ENCODE measurements at places on chromosomes 4 and X.

DNA sequence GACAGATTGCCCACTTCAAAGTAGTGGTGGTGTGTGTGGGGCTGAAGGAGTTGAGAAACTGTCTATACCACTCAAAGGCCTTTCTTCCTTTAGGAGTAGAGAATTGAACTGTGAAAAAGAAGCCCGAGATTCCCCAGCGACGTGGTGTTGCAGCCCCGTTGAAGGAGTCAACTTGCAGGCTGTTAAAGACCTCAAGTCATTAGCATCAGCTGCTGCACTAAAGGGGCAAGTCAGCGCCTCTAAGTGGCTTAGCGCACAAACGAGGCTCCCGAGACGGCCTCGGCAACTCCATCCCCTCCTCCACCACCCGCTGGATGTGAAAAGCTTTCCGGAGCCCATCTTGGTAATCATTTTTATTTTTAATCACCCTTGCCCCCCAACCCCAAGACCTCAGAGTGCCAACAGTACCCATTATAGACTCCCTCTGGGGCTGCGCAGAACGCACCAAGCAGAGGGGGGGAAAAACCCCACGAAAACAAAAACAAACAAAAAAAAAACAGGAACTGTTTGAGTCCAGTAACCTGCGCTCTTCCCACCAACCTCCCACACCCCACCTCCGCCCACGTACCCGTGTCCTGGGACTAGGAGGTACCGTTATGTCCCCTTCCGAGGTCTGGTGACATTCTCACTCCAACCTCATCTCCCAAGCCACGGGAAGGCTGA is 913 bp upstream of the PRDM8 start:
- no peak for DNase-seq

GRCh38 chrX:102976793-102977495 is 39.9 kb downstream of the RAB40AL start:
- no peak for DNase-seq

GRCh38 chrX:44747969-44748368 is 95.9 kb upstream of the DUSP21 start:
- no peak for DNase-seq

GRCh38 chr4:165433529-165433928 is 54.7 kb downstream of the CPE start:
- DNase-seq: no peak

GRCh38 chr4:159104694-159105414 is 2.0 kb downstream of the RAPGEF2 start:
- no peak for DNase-seq

DNA sequence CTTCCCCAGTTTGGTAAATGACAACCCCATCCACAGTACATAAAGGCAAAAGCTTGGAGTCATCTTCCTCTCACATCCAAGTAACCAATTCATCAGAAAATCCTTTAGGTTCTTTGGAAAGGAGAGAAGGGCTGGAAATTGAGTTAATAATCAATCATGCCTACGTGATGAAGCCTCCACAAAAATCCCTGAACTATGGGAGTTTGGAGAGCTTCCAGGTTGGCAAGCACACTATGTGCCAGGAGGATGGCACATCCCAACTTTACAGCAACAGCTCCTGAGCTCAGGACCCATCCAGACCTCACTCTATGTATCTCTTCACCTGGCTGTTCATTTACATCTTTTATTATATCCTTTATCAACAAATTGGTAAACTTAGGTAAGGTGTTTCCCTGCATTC is 98.9 kb downstream of the IQCM start:
- no peak for DNase-seq

DNA sequence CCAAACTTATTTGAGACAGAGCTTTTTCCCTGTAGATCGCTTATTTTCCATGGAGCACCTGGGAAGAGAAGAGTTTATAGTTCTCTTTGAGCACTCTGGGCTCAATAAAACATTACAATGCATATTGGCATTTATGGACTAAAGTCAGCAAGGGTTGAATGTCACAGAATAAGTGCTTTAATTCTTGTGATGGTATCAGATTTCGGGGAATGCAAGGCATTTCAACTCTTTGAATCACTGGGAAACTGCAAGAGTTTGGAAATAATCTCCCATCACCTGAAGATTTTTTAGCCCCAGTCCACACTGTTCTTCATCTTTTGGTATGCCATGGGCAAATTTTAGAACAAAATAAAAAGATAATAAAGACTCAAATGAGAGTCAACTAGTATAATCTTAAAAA is 111.5 kb upstream of the WDFY3 start:
- no peak for DNase-seq

DNA sequence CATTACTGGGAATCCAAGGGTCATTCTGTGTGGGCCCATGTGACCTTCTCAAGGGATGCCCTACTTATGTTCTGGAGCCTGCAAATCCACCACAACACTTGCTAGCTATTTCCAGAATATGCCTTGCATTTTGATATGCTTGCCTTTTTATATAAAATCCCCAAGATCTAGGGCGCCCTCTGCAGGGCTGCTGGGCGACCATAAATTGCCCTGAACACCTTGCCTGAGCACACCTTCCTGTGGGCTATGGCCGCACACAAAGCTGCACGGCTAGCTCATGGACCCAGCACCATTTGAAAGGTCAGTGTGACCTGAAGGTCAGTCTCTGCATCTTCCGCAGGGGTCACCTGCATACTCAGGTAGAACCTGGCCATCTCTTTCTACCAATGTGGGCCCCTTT is 311.7 kb downstream of the NLGN4X start:
- no peak for DNase-seq

DNA sequence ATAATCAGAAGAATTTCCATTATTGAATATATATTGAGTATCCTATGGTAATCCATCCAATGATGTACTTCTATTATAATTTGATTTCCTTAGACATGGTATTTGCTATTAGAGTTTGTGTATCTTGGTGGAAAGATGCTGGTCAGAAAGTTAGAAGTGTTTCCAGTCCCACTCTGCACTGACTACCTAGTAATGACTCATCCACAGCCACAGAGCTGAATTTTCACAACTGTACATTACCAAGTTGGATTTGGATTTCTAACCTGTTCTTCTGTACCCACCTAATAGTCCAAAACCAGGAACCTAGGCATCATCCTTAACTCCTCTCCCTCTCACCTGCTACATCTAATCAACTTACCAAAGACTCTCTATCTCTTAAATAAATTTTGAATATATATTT is 145.4 kb downstream of the REELD1 start:
- no peak for DNase-seq

DNA sequence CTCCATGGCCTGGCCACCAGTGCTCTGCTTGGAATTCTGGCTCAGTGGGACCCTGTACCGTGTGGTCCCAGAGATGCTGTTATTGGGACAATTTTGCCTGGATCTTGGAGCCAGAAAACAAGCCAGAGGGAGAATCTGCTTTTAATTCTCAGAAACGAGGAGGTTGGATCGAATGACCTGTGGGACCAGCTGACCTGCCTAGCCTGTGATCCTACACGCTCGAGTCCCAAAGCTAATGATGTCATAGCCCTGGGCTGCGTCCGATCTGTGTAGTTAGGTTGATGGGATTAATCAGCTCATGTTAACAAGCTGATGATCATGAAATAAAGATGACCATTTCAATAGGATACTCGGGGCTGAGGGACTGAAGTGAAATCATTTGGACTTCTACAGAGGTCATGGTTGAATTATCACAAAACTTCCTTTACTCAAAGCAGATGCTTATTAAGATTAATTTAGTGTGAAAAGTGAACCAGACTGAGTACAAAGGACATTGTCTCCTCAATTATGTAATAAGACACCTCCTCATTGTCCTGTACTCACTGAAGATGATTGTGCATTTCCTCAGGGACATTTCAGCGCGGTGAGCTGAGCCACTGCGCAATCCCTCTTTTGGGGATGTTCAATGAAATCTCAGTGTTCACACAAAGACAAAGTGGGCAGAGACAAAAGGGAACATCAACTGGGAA is 51.9 kb upstream of the STX18 start:
- no peak for DNase-seq

DNA sequence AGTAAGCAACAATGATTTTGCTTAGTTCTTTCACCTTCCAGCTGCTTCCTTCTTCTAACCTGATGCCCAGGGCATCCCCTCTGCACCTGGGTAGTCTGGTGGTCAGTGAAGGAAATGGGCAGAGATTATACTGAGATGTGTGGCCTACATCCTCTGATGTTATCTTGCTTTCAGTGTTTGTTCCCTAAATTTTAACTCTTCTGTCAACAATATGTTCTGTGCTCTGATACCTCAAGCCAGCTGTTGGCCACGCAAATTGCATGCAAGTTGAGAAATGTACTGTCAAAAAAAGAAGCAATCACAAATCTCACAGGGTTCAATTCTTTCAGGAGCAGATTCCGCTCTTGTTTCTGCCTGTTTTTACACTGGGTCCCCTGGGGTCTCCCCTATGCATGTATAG is 73.8 kb downstream of the FBXW7 start:
- DNase-seq: no peak

DNA sequence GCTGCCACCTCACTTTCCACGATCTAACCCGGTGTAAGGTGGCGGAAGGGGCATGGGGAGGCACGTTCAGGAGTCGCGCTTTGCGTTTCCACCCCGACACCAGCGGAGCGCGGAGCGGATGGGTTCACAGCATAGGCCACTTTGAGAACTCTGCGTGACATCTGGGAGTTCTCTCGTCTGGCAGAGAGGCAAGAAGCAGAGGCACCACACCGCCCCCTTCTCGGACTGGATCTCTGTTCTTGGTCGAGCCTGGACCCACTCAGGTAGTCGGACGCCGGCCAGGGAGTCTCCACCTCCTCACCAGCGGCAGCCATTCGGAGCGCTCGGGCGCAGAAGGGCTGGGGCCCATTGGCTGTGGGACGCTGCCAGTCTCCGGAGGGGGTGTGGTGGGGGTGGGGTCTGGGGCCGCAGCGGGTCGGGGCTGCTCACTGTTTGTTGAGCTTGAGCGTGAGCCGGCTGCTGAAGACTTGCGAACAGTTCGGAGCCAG is at the start of gene DACH2:
TSS of gene DACH2 (plus strand) at position 428 of the 488 bp plus-strand sequence.
- peak; percentile 30 for DNase-seq

DNA sequence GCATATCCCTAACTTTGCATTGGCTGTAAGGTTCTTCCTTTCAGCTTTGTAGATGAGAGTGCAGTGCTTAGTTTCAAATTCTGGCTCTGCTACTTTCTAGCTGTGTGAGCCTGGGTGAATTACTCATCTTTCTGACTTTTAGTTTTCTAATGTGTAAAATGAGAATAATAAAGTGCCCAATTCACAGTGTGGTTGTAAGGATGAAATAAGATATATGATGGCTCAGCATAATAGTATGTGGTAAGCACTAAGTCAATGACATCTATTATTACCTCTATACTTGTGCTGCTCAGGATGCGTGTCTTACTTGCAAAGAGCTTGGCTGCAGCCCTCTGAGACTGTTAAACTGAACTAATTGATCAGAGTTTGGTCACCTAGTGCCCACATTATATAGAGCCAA is 30.6 kb upstream of the ETNPPL start:
- DNase-seq: no peak

DNA sequence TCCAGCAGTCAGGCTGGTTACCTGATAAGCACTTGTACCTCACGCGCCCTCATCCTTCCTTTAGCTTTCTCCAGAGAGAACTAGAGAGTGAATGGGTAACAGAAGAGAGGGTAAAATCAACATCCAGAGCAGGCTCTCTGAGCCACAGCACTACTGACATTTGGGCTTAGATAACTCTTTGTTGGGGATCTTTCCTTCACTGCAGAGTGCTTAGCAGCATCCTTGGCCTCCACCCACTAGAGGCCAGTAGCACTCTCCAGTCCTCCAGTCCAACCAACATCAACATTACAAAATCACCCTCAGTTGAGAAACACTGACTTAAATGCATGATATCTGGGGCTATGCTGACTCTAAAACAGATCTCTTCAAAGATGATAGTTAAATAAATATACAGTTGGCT is 220.7 kb downstream of the TACR3 start:
- DNase-seq: no peak

DNA sequence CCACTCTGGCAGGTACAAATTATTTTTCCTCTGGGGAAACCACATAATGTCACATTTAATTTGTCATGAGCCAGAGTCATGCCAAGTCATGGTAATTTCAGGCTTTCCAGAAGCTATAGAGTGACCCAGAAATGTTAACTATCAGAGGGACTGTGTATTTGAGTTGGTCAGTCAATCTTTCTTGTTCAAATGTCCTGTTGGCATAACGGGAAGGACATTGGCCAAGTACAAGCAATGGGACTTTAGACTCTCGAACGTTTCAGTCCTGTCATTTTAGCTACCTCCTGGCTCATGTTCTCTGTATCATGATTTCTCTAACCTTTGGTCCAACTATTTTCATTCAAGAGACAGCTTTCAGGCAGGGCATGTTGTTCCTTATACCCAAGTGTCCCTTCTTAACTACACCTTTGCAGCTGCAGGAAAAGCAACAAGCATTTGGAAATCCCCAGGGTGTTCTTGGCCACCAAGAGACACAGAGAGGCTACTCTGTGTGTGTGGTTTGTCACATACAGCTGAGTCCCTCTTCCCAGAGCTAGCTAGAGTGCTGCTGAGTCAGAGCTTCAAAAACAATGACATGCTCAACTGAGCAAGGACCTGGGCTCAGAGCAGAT is 142.6 kb downstream of the EGF start:
- DNase-seq: no peak

GRCh38 chr4:146585761-146586333 is 52.8 kb upstream of the POU4F2 start:
- no peak for DNase-seq

DNA sequence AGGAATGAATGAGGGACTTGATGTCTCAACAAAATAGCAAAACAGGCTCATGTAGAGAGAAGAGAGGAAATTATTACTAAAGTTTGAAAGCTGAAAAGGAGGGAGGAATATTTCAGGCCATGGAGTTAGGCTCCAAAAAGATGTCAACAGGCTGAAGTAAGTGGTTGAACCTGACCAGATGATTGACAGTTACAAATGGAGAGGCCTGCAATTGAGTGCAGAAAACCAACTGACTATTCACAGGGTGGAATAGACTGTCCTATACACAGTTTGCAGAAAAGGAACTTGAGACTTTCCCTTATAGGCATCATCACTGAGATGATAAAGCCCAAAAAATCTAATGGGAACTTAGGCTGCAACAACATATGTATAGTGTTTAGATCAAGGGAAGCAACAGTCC is 233.3 kb downstream of the AR start:
- DNase-seq: no peak

GRCh38 chrX:21529771-21530170 is 128.4 kb downstream of the KLHL34 start:
- no peak for DNase-seq

DNA sequence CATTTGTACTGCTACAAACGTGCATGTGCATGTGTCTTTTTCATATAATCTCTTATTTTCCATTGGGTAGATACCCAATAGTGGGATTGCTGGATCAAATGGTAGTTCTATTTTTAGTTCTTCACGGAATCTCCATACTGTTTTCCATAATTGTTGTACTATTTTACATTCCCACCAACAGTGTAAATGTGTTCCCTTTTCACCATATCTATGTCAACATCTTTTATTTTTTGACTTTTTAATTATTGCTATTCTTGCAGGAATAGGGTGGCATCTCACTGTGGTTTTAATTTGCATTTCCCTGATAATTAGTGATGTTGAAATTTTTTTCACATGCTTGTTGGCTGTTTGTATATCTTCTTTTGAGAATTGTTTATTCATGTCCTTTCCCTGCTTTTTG is 59.3 kb upstream of the PACRGL start:
- no peak for DNase-seq

All from GM12892 (cell line).